ENCODE measurements at places on chromosomes 2 and 18. TPM values are rescaled to one million over a fixed set of nuclear protein-coding genes. Genes with fewer than 3 reads are reported as not detected.

Gene IWS1
- total RNA-seq: 47.6 TPM

Gene MORN2
- 1.8 TPM for total RNA-seq

Gene CTAGE1
- not detected for total RNA-seq

Gene ANKRD62
- total RNA-seq: not detected

Gene CAPN13
- not detected for total RNA-seq

Gene OR6B2
- total RNA-seq: not detected

Gene DNER
- total RNA-seq: not detected

Gene RIT2
- total RNA-seq: not detected

All from T-helper 1 cell treated with Interleukin-12 subunit alpha and Interleukin-12 subunit beta and Interleukin-4 antibody, amounts not matched to agents 30 ng/mL and 1 ng/mL, for 36 hours (primary cell).